GM12878 (cell line): ENCODE measurements at places on chromosomes 1 and 21.

- DNase-seq: no peak
Measured at GRCh38 chr1:173002891-173003838, 47.6 kb downstream of the TNFSF18 start.

GRCh38 chr21:42040411-42041180, 30.4 kb upstream of the ZBTB21 start:
- no peak for DNase-seq

- no peak for DNase-seq
Measured at GRCh38 chr1:245480393-245481120, 325.8 kb downstream of the KIF26B start.

GRCh38 chr1:6546326-6546725, 8.0 kb downstream of the NOL9 start:
- DNase-seq: no peak

- DNase-seq: no peak
Measured at GRCh38 chr1:214292322-214292721, 11.4 kb downstream of the SMYD2 start.

DNA sequence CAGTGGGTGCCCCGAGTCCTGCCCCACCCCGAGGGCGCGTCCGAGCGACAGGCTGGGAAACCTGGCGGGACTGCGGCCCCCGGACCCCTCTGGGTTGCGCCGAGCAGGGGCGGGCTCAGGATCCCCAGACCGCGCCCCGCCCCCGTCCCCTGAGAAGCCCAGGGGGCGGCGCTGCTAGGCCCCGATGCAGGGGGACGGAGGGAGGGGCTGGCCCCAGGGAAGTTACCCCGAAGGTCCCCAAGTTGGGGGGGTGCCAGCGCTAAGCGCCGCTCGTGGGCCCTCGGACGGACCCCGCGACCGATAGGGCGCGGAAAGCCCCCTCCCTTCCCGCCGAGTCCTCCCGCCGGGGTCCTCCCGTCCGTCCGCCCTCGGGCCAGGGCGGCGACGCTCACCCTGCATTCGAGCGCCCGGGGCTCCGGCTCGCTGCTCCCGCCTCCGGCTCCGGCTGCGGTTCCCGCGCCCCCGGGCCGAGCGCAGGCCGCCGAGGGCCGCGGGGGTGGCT, 414 bp downstream of the GPR153 start:
- DNase-seq: no peak

- DNase-seq: no peak
Measured at GRCh38 chr1:115331558-115332331, 6.3 kb downstream of the NGF start.

DNA sequence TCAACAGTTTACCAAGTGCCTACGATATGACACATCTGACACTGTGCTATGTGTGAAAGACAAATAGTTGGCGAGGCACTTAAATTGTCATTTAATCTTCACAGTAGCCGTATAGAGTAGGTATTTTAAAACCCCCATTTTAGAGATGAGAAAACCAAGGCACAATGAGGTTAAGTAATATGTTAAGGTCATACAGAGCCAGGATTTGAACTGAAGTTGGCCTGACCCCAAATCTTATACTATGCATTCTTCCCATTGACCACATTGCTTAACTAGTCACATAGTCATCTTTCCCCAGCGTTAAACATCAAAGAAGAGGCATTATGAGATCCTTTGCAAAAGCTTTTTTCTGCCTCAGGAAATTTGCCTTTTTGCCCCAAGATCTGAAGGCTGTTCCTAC, 3.9 kb downstream of the INKA2 start:
- DNase-seq: no peak

GRCh38 chr1:147497826-147498225, 43.5 kb upstream of the BCL9 start:
- DNase-seq: no peak

GRCh38 chr1:54377040-54377691, 29.0 kb downstream of the SSBP3 start:
- no peak for DNase-seq

DNA sequence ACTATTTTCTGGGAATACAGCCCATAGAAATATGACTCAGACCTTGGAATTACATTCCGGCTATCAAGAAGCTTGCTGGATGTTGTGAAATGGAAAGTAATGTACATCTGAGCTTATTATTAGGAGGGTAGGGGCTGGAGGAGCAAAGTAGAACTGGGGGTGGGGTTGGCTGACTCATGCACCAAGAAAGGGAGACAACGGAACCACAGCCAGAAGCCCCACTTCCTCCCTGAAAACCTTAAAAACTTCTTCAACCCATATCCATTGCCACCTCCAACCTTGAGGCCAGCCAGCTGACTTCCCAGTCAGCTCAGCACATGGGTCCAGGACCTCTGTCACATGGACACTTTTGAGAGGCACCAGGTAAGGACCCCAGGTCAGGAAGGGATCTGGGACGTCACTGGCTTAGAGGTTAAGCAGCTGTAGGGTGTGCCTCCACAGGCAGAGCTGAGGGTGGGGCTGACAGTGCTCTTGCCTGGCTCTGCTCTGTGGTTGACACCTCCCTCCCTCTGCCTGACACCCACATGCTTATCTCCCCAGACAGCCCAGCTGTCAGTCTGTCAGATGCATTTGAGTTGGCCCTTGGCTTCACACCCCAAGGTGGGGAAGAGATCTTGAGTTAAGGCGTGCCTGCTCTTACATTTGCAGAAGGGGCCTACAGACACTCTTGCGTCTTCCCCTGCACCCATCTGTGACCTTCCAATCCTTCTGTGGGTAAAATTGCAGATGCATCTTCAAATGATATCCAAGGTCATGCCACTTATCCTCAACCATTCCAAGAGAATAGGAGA, 5.7 kb upstream of the ZNF683 start:
- DNase-seq: peak; percentile 73

DNA sequence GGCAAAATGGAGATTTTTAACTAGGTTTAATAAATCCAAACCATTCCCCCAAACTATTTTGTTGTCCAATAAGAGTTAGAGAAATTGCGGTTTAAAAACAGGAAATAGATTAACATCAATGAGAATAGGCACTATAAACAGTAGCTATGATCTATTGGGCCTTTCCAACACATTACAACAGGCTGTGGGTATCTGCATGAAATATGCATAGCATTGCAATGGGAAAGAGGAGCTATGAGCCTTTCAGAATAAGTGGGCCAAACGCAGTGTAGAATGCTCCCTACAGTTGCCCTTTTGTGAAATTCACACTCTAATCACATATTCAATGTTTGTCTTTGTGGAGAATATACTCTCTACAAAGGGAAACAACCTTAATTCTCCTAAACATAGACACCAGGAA, 305.5 kb upstream of the PRMT6 start:
- no peak for DNase-seq

DNA sequence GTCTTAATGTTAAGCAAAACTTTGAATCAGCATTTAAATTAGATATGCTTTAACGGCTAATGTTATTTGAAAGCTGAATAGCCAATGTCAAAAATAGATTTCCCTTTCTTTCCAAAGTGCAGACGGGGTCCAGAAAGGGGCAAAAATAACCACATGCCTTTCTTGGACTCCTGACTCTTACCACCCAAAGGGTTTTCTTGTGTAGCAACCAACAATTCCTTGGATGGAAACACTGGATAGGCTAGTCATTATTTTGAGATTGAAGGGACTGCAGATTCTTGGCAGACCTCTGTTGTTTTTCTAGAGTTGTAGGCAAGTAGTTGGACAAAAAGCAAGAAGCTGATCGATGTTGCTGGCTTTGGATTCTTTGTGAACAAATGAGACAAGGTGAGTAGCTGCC, 107.0 kb downstream of the MRPS6 start:
- DNase-seq: no peak

- no peak for DNase-seq
Measured at GRCh38 chr1:156664767-156665411, 12.3 kb downstream of the NES start.

GRCh38 chr1:28927648-28928313, 13.4 kb downstream of the EPB41 start:
- peak; percentile 21 for DNase-seq

DNA sequence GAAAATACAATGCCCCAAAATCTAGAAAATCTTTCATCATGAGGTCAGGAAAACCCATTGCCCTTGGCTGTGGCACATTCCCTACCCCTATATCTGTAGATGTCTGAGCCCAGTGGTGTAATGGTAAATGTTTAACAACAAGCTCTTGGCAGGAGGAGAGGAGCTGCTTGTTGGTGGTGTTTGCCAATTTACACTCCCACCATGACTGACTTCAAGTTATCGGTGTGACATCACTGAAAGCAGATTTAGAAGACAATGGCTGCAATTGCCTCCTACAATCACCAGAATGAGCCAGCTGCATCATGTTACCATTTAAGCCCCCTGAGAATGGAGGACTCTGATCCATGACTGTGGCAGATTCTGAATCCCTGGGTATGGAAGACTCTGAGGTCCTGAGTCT, 70.9 kb downstream of the SDC3 start:
- no peak for DNase-seq

DNA sequence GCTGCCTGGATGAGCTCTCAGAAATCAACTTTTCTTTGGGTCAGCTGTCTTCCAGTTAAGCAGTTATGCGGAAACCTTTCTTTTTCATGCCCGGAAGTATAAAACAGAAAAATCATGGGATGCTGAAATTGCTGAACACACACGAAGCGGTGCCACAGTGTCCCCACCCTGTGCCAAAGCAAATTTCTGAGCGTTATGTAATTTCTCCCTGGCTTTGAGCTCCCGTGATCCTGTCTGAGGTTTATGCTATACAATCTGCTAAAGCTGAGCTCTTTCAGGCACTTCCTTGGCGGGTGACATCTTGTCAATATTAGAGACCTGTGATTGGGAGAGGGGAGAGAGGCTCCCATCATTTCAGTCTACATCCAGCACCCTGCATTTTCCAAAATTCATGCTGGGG, 201.7 kb downstream of the ROR1 start:
- DNase-seq: no peak

DNA sequence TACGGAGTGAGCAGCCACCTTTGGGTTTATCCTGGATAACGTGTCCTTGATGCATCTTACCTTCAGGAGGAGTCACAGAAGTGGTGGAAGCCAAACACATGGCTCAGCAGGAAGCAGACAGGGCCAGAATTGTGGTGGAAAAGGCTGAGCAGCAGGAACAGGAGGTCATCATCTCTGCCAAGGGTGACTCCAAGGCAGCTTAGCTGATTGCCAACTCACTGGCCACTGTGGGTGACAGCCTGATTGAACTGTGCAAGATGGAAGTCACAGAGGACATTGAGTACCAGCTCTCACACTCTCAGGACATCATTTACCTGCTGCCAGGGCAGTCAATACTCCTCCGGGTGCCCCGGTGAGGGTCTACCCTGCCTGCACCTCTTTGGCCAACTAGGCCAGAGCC, 179.3 kb downstream of the FAF1 start:
- no peak for DNase-seq

GRCh38 chr21:34100790-34101189, 27.4 kb downstream of the MRPS6 start:
- DNase-seq: no peak

DNA sequence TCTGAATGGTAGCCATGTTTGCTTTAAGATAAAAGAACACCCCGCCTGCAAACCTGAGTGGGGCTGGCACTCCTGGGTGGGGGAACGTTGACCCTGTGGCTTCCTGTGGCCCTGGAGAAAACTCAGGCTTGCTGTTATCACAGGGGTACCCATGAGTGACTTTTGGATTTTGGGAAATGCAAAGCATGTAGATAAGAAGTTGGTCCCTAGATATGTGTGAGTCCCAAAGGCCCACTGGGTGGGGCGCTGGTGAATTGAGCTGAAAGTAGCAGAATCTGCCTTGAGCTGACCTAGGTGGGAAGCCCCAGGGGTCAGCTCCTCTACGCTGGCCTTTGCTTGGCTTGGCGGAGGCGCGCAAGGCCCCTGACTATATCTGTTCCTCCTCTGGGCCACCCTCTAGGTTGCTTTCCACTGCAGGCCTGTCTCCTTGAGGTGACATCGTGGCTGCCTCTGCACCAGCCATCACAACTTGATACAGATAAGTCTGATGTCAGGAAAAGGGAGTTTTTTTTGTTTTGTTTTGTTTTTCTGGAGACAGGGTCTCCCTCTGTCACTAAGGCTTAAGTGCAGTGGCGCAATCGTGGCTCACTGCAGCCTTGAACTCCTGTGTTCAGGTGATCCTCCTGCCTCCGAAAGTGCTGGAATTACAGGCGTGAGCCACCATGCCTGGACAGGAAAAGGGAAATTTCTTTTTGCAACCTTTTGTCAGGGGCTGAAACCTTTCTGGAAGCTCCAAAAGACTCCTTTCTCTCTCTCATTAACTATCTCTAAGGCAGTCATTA, 72.2 kb downstream of the AGPAT3 start:
- no peak for DNase-seq
